NCI-H2107 (cell line): ENCODE measurements at places on chromosomes 13 and 19.

DNA sequence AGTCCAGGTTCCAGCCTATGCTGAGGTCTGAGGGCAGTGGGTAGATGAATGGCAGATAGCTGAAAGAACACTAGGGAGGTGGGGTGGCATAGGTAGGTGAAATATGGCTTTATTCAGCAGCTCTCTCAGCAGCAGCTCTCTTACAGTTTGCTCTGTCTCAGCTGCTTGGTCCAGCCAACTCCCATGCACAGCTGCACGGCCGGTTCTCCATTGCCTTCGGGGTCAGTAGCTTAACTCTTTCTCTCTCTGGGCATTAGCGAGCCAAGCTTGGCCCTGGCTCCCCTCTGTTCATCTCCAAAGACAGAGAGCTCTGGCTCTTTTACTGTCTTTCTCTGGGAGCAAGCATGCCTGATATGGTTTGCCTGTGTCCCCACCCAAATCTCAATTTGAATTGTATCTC is 151.9 kb downstream of the MYO16 start:
- no peak for DNase-seq

- no peak for DNase-seq
Measured at GRCh38 chr19:40510526-40511115, 43.8 kb downstream of the SPTBN4 start.

GRCh38 chr13:73722120-73722519 is 412.1 kb downstream of the KLF12 start:
- DNase-seq, result no peak

DNA sequence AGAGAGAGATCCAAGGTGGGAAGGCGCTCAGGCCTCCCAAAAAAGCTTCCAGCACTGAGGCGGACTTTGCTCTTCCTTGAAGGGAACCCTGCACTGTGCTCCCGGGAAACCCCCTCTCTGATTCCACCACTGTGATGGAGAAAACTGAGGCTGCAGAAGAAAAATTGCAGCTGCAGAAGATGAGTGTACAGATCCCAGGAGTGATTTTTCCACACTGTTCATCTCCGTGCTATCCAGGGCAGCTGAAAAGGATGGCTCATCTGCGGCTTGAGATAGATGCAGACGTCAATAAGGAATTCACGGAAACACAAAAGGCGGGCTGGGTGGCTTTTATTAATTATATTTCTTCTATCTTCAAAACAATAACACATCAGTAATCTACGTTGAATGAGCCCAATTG is 26.2 kb downstream of the CCNE1 start:
- DNase-seq, result no peak

GRCh38 chr13:62908321-62908720 is 1492.7 kb upstream of the PCDH20 start:
- DNase-seq, result no peak

DNA sequence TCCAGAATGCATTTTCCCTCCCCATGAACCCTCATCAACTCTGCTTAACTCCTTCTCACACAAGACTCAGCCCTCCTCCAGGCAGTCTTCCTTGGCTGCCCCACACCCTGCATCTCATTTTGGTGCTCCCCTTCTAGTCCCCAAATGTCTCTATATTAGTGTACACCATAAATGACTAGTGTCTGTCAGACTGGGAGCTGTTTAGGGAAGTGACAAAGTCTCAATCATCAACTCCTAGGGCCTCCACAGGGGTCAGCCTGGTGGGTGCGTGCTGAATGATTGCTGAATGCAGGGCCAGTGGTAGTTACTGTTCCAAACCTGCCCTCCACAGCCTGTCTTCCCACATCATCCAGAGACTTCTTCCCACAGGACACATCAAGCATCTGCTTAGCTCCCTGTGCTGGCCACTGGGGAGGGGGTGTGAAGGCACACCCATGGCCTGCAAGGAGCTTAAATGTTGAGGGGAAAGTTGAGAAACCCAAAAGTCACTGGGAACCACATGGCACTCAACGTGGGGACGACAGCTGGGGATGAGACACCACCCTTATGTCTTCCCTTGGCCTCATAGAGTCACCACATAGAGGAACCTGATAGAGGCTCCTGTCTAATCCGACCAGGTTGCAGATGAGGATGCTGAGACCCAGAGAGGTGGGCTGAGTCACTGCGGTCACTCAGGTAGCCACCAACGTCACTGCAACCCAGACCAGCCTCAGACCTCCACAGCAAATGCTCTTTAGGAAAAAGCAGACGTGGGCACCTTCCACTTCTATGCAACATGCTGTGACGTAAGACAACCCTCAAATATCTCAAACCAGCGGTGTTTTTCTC is 79.3 kb upstream of the TM9SF2 start:
- no peak for DNase-seq

- no peak for DNase-seq
Measured at GRCh38 chr19:6015841-6016545, 38.1 kb upstream of the RANBP3 start.

- DNase-seq, result no peak
Measured at GRCh38 chr19:19551853-19552192, 13.8 kb downstream of the CILP2 start.

GRCh38 chr13:112624602-112625430 is 36.9 kb upstream of the TUBGCP3 start:
- DNase-seq, result no peak

DNA sequence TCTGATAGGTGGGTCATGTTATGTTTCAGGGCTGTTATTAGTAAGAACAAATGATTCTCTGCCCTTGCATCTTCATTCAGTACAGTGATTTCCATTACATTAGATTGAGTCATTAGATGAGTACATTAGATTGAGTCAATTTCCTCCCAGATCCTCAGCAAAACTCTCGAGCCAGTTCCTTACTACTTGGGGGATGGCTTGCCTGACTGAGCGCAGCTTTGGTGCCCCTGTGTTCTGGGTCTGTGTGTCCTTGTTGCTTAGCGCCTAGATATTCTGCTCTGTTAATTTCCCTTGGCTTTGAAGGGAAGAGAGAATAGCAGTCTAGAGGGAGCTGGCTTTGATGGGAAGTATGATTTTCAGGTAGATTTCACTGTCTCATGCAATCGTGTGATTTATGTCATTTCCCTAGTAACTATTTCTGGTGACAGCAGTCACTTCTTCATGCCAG is 19.1 kb upstream of the SCEL start:
- DNase-seq, result no peak

- no peak for DNase-seq
Measured at GRCh38 chr19:12425236-12425887, 15.5 kb downstream of the ZNF443 start.

DNA sequence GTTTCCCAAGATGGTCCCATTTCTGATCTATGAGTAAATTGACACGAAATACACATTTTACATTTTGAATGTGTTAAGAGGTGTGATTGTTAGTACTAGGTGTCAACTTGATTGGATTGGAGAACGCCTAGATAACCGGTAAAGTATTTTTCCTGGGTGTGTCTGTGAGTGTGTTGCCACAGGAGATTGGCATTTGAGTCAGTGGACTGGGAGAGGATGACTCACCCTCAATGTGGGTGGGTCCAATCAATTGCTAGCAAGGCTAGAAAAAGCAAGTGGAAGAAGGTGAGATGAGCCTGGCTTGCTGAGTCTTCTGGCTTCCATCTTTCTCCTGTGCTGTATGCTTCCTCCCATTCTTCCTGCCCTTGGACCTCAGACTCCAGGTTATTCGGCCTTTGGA is 960.7 kb upstream of the PCDH9 start:
- DNase-seq, result no peak

DNA sequence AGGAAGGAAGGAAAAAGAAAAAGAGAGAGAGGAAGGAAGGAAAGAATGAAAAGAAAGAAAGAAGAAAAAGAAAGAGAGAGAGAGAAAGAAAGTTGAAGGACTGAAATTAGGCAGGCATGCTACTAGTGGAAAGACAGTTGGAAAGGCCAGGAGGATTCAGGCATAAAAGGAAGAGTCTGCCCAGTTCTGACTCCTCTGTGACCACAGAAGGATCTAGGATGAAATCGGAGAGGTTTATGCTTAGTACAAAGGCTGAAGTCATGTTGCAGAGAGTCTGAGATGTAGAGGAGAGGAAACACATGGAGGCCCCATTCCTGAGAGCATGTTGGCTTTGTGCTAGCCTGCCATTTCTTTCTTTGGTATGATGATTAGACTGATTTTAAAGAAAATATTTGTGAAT is 246.5 kb upstream of the ARGLU1 start:
- DNase-seq, result no peak

- DNase-seq, result no peak
Measured at GRCh38 chr19:41796362-41796761, at the start of gene CEACAM3. Gene CEACAM3, plus strand, starts transcription at chr19:41796587. Its CDS starts 91 bp downstream, at chr19:41796678.

DNA sequence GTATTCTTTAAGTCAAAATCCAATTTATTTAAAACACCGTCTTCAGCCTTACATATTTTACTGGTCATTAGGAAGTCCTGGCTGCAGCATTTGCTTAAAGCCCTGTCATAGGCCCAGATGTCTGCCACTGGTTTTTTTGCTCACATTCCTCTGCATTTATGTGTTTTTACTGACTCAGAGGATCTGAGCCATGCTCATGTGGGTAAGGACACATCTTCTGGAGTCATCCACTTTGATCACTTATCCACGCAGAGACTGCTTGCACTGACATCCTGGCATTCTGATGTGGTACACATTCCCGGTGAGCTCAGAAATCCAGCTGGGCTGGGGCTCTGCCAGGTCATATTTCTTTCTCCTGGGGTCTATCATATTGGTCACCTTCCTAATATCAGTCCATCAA is 531.7 kb upstream of the ARGLU1 start:
- no peak for DNase-seq

- no peak for DNase-seq
Measured at GRCh38 chr13:101520672-101521071, 68.2 kb downstream of the ITGBL1 start.

DNA sequence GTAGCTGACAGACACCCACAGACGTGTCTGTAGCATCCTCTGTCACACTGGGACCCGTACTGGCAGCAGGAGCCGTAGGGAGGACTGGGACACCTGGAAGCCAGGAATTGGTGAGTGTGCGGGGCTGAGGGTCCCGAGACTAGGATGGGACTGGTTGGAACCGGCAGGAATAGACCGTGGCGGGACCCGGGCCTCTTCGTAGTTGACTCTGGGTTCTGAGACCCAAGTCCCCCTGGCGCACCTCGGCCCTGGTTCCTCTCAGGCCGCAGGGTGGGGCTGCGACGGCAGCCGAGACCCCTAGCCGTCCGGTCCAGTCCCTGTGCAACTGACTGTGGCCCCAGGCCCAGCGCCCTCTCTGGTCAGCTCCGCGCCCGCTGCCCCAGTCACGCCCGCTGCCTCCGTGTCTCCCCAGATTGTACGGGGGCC is 64.7 kb downstream of the ZNF823 start:
- DNase-seq, result no peak

DNA sequence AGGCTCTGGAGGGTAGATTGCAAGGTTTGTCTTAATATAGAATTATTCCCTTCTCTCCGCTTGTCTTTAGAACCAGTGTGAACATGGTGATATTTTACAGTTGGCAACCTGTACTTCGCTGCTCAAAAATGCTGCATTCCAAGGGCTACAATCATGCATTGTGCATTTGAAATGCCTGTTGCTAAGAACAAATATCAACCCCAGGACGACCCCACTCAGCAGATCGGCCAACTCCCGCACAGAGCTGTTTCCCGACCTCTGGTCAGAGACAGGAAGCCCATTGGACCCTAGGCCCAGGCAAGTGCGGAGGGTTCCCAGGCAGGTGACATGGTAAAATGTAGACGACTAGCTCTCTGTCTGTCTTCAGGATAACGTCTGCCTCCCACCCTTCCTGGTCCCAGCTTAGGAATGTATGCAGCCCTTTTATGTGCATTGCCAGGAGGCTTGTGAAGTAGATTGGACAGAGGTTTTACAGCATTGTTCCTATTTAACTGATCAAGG is 263.5 kb downstream of the FOXO1 start:
- no peak for DNase-seq

DNA sequence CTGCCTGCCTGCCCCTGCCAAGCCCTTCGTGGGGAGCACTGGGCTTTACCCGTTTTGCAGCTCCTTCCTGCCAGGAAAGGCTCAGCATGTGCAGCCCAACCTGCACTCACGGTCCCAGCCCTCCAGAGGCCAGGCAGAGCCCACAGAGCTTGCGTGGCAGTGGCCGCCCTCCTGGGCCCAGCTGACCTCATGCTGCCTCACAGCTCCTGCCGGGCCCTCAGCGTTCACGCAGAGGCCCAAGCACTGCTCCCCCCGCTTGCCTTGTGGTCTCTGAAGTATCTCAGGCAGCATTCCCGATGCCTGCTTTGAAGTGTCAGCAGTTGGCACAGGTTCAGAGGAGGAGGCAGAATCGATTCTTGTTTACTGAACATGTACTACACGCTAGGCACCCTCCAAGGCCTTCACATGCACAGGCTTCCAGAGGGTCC is 32.5 kb downstream of the CAPN12 start:
- DNase-seq, result peak; percentile 65

DNA sequence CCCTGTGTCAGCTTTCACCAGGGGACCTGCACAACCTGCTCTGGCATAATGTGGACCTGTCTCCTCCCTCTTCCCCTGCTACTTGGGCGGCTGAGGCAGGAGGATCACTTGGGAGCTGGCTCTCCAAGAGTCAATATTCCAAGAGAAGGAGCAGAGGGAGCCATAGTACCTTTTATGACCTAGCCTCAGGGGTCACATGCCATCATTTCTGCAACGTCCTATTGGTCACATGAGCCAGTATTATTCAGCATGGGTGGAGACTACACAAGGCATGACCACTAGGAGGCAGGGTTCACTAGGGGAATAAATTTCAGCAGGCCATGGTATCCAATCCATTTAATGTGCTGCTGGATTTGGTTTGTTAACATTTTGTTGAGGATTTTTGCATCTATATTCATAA is 12.0 kb upstream of the SHFL start:
- peak; percentile 3 for DNase-seq

DNA sequence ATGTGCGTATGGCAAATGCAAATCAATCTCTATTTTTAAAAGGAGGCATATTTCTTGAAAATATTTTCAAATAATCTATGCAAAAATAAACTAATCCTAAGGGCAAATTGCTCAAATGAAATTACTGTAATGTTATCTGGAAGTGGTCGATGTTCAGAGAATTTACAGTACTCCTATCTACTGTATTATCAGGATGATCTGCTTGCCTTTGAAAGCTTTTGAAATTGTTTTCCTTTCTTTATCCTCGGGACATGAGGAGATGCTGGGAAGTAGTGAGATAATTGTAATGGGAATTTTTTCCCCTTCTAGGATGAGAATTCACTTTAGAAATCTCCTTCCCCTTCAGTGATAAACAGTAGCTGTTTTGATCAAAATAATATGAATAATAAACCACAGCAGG is 577.2 kb upstream of the MIR17HG start:
- DNase-seq, result no peak

- DNase-seq, result no peak
Measured at GRCh38 chr19:34314437-34315313, 50.3 kb upstream of the GPI start.

GRCh38 chr19:49814010-49814409 is 918 bp upstream of the FUZ start:
- DNase-seq, result no peak
